Activated CD4-positive, alpha-beta T cell treated with anti-CD3 and anti-CD28 coated beads, Interleukin-2, amount 50 U/mL, for 4 hours (primary cell): ENCODE measurements at places on chromosomes 16 and 17.
A peak's percentile ranks its signal among the peaks of the same experiment; 100 is the strongest.

GRCh38 chr17:45139533-45139920 is 4.0 kb downstream of the ACBD4 start:
- no peak for DNase-seq

DNA sequence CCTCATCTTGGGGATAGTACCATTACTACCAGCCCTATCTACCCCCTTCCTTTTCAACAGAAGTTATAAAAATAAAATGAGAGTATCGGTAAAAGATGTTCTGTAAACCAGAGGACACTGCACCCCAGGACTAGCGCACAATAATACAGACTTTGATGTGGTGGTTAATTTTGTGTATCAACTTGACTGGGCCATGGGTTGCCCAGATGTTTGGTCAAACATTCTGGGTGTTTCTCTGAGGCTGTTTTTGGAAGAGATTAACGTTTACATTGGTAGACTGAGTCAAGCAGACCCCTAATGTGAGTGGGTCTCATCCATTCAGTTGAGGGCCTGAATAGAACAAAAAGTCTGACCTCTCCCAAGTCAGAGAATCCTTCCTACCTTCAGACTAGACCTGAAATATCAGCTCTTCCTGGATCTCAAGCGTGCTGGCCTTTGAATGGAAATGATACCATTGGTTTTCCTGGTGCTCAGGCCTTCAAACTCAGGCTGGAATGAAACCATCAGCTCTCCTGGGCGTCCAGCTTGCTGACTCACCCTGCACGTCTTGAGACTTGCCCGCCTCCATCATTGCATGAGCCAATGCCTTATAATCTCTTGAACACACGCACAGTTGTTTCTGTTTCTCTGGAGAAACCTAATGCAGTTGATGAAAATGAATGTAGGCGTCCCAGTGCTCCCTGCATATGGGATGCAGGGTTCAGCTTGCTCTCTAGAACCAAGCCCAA is 10.1 kb downstream of the MRM1 start:
- no peak for DNase-seq

- DNase-seq = no peak
Observed at GRCh38 chr17:35028531-35029262, 34.8 kb downstream of the RFFL start.

DNA sequence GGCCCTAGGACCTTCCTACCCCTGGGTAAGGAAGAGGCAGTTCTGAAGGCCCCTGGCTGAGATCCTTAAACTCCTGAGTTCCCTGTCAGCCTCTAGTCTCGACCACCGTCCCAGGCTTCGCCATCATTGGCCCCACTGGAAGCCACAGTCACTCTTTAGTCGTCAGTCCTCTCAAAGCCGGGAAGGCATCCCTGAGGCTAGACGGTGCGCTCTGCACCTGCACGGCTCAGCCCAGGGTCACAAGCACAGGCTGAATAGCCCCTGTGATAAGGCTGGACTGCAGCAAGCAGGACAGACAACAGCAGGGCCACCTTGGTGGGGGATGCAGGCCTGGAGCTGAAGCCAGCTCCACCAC is 3.3 kb upstream of the HEXIM1 start:
- DNase-seq = no peak

DNA sequence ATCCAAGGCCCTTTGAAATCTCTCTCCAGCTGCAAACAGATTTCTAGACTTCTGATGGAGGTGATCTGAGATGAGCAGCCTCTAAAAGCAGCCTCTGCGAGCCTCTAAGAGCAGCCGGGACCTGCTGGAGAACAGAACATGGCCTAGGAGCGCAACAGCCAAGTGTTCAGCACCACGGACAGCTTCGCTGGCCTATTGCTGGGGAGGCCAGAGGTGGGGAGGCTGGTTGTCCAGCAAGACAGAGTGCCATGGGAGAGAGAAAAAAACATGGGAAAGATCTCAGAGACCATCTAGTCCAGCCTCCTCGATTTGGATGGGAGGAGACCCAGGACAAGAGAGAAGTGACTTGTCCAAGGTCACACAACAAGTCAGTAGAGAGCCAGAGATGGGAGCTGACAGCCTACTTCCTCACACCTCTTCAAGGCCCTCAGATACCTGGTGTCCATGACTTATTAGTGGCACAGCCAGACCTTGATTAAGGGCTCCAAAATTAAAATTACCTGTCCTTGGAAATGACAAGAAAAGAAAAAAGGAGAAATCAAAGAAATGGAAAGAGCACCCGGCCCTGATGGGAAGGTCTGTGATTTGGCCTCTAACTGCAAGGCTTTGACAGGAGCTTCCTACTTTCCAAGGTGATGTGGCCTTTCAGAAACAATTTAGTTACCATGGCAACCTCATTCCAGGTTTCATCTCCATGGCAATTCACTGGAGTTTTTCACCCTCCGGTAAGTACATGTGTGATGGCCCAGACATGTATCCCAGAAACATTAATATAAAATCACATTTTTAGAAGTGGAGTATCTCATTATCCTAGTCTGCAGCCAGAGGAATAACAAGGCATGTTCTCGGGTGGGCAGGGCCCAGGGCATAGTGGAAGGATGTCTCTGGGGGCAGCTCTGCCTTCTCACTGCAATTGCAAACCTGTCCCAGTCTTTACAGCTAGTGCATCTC is 14.5 kb downstream of the RPRML start:
- no peak for DNase-seq

GRCh38 chr16:71426880-71427615 is 14.8 kb downstream of the TLE7 start:
- no peak for DNase-seq

DNA sequence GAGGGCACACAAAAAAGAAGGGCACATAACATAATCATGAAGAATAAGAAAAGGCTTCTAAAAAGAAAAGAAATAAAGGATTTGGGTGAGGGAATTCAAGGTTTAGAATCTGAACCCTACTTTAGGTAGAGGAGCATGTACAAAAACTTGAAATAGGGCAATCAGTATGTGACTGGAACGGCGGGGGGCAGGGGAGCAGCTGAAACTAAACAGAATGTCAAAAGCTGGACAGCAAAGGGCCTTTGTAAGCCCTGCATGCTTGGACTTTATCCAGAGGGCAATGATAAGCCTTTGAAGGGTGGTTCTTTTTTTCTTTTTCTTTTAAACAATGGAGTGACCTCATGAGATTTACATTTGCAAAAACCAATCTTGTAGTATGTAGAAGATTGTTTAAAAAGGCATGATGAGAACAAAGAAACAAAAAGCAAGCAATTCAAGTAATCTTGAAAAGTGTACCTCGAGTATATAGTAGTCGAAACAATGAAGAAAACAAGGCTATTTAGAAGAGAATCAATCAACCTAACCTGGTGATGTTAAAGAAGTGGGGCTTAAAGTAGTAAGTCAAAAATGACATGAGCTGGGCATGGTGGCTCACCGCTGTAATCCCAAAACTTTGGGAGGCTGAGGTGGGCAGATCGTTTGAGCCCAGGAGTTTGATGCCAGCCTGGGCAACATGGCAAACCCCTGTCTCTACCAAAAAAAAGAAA is 46.7 kb upstream of the ANKFY1 start:
- DNase-seq = no peak

- no peak for DNase-seq
Observed at GRCh38 chr17:55168958-55169687, 95.6 kb upstream of the HLF start.

- no peak for DNase-seq
Observed at GRCh38 chr17:79299349-79299748, 224.7 kb downstream of the ENGASE start.

GRCh38 chr17:42459256-42459800 is 650 bp downstream of the ATP6V0A1 start:
- DNase-seq = no peak

DNA sequence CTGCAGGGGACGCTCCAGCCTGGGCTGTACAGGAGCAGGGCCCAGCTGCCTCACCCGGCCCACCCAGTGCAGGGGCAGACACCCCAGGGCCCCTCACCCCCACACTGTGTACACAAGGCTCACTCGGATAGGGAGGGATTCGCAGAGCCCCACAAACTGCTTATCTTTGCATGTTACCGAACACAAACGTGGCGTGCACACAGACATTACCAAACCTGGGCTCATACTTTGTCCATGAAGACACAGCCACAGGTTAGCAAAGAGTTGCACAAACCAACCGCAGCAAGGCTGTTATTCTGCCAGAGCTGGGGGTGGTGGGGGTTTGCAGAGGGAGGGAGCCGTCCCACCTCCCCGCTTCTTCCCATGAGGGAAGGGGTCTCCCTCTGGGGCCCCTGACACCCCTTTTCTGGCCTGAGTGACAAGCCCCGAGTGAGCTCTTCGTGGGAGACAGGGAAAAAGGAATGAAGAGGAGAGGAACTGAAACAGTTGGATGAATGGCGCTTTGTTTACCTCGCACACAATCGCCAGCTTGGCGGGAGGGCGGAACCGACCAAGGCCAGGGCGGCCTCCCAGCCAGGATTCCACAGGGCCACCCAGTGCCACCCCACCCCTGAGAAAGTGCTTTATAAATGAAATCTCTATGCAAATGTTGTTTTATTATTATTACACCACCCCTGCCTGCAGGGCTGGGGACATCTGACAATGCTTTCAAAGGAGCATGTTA is 434 bp upstream of the CPSF4L start:
- no peak for DNase-seq

DNA sequence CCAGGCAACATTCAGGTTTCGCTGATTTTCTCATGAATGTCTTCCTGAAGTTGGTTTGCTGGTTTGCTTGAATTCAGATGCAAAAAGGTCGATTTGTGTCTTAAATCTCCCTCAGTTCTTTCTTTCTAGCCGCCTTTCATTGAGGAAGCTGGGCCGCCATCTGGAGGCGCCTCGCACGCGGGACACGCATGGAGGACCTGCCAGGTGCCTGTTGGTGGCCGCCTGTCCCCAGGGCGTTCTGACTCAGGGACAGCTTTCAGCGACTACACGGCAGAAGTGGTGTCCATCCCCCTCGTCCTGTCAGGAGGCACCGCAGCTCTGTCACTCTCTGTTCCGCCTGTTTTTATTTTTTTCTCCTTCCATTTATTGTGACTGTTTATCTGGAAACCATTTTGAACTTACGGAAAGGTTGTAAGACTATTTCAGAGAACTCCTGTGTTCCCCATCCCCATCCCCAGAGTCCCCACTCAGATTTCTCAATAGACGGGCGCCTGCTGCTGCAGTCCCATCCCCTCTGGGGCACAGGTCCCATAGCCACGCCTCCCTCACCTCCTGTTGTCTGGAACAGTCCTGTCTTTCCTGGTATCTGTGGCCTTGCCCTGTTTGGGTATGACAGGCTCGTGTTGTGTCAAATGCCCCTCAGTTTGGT is 33.2 kb downstream of the COX4I1 start:
- DNase-seq = no peak

DNA sequence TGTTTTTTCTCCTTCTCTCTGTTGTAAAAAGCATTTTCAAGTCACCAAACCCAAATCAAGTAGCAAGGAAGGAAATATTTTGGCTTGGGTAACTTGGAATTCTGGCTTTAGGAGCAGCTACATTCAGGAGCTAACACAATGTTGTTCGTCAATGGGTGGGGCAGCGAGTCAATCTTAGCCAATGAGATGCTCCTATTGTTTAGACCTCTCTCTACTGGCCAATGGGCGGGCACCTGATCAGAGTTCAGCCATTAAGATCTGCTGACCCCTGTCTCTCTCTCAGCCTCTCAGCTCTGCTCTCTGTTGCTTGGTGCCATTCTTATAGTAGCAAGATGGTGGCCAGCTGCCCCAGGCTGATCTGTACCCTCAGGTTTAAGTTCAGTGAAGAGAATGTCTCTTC is 83.2 kb downstream of the IRX3 start:
- DNase-seq = no peak

GRCh38 chr17:74415608-74416396 is 16.1 kb upstream of the GPRC5C start:
- no peak for DNase-seq

- no peak for DNase-seq
Observed at GRCh38 chr17:4204190-4204589, 59.6 kb downstream of the ANKFY1 start.

- peak; percentile 21 for DNase-seq
Observed at GRCh38 chr17:55420776-55421178, 858 bp downstream of the MMD start.

DNA sequence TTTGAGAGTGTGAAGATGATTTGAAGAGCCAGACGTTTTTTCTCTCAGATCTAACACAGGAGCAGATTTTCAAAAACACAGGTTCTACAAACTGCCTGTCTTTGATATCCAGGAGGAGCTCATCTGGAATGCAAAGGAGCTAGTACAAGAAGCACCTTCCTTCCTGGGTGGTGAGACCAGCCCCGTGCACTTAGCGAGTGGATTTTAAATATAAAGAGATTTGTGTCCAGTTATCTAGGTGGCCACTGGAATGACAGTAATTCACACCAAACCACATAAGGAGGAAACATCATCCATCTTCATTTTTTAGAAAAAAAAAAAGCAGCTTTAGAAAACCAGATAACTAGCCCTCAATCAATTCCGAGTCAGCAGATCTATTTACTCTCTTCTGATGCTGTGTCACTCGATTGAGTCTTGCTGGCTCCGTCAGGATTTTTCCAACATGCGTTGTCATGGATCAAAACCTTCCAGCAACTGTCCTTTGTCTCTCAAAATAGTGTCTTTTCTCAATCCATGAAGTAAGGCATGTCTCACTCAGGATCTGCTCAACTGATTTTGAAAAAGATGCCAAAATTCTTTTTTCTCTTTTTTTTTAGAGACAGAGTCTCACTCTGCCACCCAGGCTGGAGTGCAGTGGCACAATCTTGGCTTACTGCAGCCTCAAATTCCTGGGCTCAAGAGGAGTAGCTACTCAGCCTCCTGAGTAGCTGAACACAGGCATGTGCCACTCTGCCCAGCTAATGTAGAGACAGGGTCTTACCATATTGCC is 451.2 kb upstream of the PSMD7 start:
- DNase-seq = no peak

- DNase-seq = no peak
Observed at GRCh38 chr17:29146369-29146972, 33.7 kb downstream of the MYO18A start.

- DNase-seq = no peak
Observed at GRCh38 chr17:66387392-66387981, 85.1 kb downstream of the PRKCA start.

DNA sequence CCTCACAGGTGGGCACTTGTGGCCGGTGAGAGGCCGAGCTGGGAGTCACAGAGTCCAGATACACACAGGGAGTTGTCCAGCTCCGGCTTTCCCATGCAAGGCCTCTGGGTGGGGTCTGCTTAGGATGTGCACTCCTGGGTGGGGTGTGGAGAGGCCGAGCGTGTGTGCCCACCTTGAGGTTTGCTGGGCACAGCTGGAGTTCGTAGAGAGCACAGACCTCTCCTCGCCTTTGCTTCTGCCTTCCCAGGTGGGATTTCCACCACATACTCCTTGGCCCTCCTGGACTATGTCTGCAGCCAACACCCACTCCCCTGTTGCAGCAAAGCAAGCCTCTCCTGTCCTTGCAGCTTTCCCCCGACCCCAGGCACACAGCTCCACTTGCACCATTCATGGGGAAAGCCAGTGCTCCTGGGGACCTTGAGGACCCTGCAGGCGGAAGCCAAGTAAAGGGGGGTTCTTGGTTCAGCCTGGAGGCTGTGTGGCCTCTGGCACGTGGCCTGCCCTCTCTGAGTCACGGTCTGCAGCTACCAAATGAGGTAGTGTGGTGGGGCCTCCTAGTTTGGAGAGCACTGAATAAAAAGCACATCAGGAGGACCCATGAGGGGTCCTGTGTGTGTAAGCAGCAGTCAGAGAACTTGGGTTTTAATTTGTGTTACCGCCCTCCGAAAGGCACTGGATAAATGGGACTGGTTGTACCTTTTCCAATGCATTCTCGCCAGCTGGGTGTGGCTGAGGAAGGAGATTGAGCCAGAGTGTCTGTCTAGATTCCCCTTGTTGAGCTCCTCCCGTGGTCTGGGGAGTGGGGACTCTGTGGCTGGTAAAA is 31.5 kb downstream of the MPRIP start:
- DNase-seq = no peak
